GDM1 (cell line): ENCODE measurements at places on chromosomes 7 and 10.

DNA sequence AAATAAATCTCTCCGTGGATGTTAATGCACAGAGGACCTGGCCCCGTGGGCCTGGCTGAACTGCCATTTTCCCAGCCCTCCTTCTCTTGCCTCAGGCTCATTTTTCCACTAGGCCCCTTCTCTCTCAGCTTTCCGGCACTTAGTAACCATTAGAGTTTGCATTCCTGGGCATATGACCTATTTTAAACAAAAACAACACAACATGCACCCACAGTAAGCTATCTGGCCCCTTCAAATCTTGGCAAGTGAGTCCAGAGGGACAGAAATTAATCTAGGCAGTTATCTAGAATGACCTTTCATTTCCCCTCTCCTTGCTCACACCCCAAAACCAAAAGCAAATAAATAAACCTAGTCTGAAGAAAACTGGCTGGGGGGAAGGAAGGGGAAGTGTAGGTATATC is 11.7 kb downstream of the FBXW4 start:
- DNase-seq = no peak

GRCh38 chr10:93572606-93573005 is 6.1 kb downstream of the FFAR4 start:
- no peak for DNase-seq

DNA sequence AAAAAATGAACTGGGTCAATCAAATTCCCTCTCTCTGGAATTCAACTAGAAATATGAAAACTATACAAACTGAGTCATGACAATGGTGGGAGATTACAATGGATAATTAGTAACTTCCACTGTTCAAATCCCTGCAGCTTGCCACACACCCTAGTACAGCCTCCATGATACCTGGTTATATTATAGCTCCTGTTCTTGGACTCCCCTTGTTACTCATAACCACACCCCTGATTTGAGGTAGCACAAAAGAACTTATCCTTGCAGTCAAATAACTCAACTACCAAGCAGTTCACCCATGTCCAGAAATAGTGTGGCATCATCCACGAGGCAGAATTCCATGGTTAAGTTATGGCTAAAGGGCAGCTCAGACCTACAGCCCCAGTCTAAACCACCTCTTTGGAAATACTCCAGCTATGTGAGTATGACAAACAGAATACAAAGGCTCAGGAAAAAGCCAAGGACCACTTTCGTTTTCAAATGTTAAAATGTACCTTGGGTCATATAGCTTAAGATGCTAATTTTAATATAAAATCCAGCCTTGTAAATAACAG is 164.7 kb downstream of the CPEB3 start:
- no peak for DNase-seq

- no peak for DNase-seq
Observed at GRCh38 chr10:43708262-43708661, 59.6 kb upstream of the ZNF32 start.

DNA sequence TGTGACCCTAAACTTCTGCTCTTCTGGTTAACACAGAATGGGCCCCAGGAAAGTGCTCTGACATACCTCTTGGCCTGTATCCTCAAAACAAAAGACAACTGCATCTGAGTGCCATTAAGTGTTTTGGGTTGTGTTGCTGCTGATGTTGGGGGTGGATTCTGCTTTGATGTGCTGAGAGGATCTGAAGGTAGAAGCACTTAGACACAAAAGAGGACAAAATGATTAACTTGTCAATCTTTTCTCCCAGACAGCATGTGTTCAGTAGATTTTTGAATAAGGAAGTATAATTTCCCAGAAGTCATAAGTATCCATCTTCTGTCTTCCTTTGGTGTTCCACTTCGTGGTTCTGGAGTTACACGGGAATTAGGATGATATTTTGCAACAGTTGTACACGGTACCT is 16.1 kb upstream of the TMEM178B start:
- DNase-seq = no peak

DNA sequence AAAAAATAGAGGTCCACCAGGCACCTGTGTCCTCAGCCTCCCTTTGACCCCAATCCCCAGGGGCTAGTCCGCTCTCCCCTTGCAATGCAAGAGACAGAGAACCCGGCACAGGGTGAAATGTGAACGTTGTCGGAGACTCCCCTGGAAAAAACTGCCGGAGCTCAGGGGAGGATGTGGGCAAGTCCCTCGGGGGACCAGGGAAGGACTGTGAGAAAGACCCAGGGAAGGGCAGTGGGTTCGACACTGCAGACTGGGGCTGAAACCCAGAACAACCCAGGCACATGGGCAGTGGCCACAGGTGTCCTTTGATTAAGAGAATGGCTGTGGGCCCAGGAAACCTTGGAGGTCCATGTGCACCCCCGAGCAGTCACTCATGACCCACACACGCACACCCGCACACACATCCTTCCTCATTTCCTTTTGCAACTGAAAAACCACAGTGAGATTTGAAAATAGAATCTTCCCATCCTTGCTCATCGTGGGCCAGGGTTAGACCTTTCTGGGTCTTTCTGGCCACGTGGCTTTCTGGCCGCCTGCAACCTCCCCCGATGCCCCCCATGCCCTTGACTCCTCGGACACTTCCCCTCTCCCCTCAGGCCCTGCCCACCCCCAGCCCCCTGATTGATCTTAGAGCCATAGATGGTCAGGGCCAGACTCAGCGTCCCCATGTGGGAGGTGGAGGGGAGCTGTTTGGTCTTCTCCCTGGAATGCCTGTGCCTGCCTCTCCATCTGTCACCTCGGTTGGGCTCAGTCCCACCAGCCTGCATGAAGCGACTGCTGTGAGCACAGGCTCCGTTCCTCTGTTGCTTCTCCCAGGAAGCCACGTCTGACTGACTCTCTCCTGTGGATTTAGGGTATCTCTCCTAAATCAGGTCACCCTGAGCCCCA is 7.9 kb downstream of the LAT2 start:
- DNase-seq = peak; percentile 89

DNA sequence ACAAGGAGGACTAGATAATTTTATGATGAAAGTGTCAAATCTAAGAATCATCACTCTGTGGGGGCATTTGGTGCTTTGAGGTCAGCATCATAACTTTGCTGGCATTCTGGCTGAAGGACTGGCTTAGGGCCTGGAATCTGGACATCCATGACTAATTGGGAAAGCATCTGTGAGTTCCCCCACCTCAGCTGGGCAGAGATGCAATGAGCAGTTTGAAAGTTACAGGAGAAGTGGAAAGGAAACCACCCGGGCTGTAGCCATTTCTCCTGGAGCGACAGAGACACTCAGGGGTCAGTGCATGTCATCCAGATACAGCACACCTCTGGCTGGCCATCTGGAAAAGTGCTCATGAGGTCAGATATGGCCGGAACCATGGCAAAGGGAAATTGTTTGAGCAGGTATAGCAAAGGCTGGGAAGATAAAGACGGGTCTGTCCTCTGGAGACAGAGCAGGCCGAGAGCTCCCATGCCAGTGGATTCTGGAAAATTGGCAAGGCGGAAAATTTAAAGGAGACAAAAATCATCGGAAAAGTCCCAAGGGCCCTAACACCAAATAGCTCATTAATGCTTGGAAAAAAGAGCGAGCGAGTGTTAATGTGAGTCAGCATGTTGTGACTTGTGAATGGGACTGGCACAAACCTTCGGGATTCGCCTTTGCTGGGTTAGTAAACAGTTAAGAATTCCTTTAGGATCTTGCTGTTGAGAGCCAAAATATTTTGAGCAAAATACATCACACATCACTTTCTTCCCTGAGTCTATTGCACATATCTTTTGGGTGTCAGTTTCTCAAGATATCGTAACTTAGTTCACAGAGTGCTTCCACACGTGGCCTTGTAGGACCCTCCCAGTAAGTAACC is 188.4 kb upstream of the AGK start:
- DNase-seq = no peak

GRCh38 chr10:18157881-18158280 is 17.7 kb downstream of the CACNB2 start:
- DNase-seq = no peak

- no peak for DNase-seq
Observed at GRCh38 chr7:130960208-130960988, 226.4 kb upstream of the KLF14 start.

DNA sequence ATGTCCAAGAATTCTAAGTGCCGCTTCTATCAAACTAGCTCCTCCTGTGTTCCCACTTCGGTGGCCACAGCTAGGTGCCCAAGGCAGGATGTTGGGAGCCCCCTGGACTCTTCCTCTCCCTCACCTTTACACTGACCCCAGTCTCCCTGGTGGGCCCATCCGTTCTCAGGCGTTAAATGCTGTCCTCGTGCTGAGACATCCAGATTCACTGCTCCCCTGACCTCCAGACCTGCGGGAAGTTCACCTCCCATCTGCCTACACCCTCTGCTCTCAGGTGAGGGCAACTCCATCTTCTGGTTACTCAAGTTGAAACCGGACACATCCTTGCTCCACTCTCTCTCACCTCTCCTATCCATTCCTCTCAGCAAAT is 114.3 kb downstream of the ARHGAP22 start:
- no peak for DNase-seq
